ENCODE measurements at places on chromosomes 4 and X.

GRCh38 chr4:87527431-87528220 lies 1.6 kb downstream of the SPARCL1 start:
- DNase-seq, result no peak

DNA sequence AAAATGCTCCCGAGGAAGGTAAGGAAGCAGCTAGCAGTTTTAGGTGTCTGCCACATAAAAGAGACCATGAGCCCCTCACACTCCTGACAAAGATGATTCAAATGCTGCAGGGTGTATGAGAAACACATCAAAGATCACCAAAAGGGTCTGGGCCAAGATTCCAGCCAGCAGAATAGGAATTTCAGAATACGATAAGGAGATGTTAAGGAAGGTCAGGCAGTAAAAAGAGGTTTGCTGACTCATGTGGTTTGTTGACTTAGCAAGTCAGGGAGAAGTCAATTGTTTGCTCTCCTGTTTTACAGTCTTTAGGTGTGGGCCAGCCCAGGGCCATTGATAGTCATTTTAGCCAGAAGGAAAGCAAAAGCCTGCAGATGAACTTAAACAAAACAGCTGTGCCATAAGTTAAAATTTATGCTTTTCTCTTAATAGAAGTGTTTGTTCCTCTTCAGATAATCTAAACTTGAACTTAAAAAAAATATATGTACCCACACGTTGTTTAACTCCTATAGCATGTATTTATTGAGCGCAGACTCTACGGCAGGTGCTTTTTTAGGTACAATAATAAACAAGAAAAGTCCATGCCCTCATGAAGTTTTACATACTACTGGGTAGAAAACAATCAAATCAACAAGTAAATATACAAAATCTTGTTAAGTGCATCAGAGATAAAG lies 115.6 kb downstream of the CAMK2D start:
- DNase-seq, result no peak

DNA sequence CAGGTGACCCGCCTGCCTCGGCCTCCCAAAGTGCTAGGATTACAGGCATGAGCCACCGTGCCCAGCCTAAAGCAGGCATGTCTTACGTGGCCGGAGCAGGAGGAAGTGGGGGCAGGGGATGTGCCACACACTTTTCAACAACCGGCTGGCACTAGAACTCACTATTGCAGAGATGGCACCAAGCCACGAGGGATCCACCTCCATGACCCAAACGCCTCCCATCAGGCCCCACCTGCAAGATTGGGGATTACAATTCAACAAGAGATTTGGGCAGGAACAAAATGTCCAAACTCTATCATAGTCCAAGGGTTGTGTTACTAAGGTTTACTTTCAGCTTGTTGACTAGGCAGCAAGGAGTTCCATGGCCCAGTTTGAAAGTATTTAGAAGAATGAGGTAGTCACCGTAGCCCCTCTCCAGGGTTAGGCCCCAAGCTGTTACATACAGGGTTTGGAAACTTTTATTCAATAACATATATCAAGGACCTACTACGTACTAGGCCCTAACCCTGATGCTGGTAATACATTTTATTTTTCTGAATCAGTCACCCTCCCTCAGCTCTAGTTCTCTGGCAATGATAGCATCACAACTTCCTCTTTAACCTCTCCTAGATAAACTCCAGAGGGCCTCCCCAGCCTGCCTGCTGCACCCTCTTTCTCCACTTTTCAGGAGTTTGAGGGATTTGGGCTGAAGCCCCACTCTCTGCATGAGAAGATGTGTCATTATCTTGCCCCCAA lies 18.0 kb upstream of the TBC1D14 start:
- no peak for DNase-seq

DNA sequence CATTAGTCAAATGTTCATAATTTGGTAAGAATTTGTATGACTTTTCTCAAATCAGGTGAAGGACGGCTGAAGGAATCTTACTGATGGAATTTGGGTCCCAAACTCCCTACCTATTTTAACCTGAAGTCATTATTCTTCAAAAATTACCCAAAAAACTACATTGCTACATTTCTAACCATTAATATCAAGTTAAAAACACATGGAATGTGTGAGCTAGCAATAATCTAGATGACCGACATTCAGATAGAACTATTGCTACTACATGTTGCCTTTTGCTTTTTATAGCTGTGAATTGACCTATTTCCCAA lies 25.3 kb upstream of the WWC2 start:
- DNase-seq, result no peak

DNA sequence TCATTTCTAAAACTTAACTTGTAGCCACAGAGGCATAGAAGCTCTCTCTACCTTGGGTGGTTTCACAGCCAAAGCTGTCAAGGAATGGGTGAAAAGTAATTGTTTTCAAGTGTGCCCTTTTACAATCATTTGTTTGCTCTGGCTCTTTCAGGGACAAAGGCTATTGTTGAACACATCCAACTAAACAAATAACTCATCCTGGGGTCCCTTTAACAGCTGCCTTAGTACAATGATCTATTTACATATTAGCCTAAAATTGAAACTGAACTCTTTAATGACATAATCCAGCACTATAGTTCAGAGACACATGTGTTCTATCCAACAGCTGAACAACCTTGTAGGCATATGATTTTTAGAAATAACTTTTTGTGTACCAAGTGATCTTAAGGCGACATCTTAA lies 3.7 kb downstream of the HHIP start:
- DNase-seq, result no peak

- DNase-seq, result no peak
Measured at GRCh38 chr4:123339507-123340380, 56.9 kb upstream of the SPRY1 start.

- DNase-seq, result no peak
Measured at GRCh38 chr4:59664771-59665170, 1535.4 kb upstream of the ADGRL3 start.

DNA sequence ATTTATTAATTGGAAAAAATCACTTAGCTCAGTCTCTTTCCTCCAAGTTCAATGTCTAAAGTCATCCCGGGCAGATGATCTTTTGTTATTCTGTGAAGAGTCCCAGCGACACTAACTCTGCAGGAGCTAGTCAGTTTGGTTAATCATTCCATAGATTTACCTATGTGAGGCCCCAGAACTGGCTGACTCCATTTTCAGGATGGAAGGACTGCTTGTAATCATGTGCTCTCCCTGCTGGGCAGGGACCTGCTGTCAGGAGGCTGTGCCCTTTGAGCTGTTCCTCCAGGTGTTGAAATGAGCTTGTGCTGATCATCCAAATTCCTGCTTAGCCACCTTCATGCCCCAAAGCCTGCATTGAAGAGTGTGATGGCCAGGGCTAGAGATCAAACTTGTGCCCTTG lies 169.8 kb downstream of the NHS start:
- no peak for DNase-seq

GRCh38 chr4:165111906-165112367 lies 723 bp downstream of the TMEM192 start:
- no peak for DNase-seq

DNA sequence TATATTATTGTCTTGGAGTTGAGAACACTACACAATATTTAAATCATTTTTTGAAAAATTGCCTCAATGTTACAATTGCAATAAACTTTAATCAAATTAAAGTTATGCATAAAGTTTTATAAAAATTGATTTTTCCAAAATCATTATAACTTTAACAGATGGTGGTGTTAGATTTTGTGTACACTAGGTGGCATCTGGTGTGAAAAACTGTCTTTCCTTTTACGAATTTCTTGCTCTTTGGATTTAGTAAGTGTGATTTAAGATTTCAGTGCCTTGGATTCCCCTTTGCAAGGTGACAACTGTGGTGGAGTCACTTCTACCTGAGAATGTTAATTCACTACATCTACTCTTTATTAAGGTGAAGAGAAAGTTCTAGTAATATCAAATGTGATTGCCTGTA lies 91.6 kb downstream of the AREG start:
- no peak for DNase-seq

DNA sequence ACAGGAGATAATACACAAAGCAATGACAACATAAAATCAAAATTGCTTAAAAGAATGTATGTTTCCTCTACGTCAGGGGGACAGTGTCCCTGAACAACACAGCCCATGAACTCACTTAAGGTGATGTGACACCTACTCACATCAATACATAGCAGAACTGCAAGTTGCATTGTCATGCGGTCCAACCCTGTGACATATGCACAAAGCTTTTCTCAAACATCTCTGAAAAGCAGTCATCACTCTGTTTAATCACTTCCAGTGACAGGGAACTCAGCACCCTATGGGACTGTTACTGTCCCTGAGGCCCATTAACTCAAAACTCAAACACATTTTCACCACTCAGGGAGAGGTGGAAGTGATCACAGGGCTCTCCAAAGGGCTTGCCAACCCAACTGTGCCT lies 2.4 kb downstream of the STX18 start:
- no peak for DNase-seq

DNA sequence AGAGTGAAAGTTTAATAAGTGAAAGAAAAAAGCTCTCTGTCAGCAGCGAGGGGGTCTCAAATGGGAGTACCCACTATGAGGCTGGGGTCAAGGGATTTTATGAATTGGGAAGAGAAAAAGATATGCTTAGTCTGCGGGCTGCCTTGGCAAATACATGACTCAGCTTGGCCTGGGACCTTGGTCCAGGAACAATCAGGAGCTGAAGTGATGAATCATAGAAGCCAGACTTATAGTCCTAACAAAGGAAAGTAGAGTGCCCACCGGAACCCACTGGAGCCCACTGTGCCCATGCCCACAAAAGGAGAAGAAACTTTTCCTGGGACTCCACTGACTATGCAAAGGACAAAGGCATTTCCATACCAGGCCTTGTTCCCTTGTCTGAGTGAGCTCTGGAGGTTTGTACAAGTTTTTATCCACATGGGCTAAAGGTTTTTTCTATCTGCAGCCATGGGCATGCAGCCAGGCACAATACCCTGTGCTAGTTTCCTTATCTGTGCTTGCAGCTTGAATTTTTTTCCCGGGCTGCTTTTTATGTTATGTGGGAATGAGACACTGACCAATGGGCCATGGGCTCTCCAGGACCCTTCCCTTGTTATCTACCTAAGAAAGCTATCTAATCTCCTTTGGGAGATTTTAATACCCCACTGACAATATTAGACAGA lies 201.7 kb downstream of the FAM133A start:
- DNase-seq, result no peak

- no peak for DNase-seq
Measured at GRCh38 chrX:108642273-108642628, 94.1 kb downstream of the IRS4 start.

DNA sequence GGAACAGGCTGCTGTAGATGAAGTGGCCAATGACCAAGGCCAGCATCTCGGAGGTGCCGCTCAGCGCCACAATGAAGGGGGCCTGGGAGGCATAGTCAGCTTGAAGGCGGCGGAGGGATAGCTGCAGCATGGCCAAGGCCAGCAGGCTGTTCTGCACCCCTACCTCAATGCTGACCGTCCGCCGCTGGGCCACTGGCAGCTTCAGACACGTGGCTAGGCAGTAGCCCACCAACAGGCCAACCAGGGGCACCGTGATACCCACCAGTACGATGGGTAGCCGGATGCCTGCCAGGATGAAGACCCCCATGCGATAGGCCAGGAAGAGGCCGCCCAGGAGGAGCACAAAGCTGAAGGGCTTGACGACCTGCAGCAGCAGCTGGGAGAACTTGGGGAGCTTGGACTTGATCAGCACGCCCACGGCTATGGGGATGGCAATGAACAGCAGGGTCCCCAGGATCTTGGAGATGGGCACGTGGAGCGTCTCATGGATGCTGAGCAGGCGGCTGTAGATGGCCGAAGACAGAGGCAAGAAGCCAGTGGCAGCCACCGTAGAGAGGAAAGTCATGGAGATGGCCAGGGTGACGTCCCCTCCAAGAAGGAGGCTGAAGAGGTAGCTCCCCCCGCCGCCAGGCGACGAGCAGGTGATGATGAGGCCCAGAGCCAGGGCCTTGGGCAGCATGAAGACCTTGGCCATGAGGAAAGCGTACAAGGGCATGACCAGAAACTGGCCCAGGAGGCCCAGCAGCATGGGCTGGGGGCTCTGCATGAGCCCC lies 1.3 kb upstream of the UBL4A start:
- DNase-seq, result no peak

- no peak for DNase-seq
Measured at GRCh38 chrX:21708116-21708515, 49.8 kb downstream of the SMPX start.

- DNase-seq, result no peak
Measured at GRCh38 chrX:29952016-29952415, 263.3 kb upstream of the MAGEB2 start.

GRCh38 chr4:122041312-122041711 lies 89.5 kb upstream of the TRPC3 start:
- DNase-seq, result no peak

DNA sequence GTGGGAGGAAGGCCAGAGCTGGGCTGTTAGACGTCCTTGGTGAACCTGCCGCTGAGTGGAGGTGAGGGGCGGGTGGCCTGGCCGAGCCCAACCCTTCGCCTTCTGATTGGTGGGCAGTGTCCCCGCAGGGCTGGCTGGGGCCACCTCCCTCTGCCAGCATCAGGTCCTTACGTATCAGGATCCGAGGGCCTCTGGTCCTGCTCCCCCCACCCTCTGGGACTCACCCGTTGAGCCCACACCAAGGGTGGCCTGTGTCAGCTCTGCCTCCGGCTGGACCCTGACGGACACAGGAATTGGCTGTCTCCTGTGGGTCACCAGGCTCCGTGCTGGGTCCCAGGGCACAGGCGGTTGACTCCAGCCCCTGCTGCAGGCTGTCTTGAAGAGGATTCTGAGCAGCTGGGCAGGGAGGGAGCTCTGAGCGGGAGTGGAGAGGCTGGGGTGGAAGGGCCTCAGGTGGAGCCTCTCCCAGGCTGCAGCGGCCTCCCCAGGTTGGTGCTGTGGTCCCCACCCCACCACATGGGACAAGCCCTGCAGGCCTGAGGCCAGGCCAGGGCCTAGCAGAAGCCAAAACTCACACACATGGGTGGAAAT lies 58.4 kb upstream of the NKX1-1 start:
- DNase-seq, result no peak

DNA sequence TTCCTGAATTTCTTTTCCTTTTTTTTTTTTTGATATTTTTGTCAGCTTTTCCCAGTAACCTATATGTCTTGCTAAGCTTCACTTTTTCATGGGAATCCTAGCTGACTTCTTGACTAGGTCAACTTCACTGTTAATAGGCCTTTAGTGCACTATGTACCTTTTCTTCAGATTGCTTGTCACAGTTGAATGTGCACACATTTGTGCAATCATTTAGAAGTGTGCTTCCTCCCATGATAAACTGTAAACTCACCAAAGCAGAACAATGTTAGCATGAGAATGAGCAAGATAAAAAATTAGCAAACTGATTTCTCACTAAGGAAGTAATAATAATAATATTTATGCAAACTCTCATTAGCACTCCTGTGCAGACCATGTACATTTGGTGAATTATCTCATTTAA lies 173.2 kb downstream of the PABPC4L start:
- no peak for DNase-seq
